ENCODE measurements at places on chromosomes 11 and 22.
A peak's percentile ranks its signal among the peaks of the same experiment; 100 is the strongest.

- DNase-seq = no peak
Observed at GRCh38 chr11:117820071-117820470, 4.5 kb downstream of the FXYD2 start.

DNA sequence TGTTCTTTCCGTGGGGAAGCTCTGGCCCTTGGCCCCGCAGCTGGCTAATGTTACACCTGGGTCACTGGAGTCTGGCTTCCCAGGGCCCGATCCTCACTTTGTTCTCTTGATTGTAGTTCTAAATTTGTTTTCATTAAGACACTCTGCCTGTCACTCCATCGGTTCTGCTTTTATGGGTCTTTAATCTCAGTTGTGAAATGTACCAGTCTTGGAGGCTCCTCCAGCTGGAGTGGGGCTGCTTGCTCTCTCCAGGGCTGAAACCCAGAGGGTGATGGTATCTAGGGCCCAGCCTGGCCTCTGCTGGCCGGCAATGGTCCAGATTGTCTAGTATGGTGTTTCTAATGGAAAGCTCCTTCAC lies 352.9 kb downstream of the TENM4 start:
- peak; percentile 29 for DNase-seq

DNA sequence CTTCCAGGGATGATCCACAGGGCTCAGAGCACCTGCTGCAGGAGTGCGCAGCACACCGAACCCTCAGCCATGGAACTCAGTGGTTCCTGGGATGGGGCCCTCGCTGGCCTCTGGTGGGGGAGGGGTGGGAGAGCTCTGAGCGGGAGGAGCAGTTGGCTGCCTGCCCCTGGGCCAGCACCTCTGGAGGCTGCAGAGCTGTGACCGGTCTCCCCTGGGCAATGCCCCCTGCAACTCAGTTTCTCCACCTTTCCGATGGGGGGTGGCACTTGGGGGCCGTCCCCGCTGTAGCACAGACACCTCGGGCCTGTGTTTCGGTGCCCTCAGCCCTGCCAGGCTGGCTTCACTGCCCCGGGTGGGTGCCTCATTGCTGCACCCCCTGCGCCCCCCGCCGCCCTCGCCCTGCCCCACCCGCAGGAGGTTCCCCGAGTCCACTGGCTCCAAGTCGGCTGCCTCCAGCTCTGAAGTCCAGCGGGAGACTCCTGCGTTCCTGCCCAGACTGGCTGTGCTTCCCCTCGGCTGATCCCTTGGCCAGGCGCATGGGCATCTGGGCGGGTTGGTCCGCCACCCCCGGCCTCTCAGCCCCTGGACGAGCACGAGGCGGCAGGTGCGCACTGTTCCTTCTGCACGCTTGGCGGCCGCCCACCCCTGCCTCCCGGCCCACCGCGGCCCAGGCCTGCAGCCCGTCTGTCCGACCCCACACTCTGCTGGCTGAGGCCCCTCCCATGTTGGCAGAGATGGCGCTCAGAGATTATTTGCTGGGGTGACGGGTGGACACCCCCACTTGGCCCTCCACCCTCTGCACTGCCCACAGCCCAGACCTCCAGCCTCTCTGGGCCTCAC lies 1.8 kb downstream of the MUC6 start:
- no peak for DNase-seq

DNA sequence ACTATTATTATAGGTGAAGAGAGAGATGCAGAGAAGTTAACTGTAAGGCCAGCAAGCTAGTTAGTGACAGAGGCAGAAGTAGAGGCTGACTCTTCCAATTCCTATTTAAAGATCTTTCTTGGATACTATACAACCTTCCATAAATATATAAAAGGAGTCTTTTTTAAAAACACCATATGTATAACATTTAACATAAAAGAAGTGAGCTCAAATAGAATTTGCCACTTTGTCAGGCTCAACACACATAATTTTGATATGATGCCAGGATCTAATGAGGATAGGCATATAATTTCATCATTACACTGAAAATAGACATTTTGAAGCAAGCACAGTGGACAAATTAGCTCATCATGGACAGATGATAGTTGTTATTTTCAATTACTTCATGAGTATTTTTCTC lies 64.1 kb upstream of the MPPED2 start:
- DNase-seq = no peak

- DNase-seq = no peak
Observed at GRCh38 chr11:108906826-108907225, 242.0 kb downstream of the DDX10 start.

GRCh38 chr11:6682591-6682935 lies 577 bp downstream of the MRPL17 start:
- no peak for DNase-seq

DNA sequence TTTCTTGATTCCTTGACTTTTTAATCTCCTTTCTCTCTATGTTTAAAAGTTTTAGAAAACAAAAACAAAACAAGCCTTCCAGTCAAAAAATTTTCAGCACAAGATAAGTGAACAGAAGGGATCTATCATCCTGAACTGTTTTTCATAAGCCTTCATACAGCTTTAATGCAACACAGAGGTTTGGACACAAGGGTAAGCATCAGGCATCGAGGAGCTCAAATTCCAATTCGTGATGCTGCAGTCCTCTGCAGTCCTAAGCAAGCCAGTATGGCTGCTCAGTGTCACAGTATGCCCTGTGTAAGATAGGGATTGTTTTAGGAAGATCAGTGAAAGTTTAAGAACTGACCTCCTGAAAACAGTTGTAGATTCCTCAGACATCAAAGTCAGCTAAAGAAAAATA lies 740.9 kb downstream of the NTM start:
- no peak for DNase-seq

DNA sequence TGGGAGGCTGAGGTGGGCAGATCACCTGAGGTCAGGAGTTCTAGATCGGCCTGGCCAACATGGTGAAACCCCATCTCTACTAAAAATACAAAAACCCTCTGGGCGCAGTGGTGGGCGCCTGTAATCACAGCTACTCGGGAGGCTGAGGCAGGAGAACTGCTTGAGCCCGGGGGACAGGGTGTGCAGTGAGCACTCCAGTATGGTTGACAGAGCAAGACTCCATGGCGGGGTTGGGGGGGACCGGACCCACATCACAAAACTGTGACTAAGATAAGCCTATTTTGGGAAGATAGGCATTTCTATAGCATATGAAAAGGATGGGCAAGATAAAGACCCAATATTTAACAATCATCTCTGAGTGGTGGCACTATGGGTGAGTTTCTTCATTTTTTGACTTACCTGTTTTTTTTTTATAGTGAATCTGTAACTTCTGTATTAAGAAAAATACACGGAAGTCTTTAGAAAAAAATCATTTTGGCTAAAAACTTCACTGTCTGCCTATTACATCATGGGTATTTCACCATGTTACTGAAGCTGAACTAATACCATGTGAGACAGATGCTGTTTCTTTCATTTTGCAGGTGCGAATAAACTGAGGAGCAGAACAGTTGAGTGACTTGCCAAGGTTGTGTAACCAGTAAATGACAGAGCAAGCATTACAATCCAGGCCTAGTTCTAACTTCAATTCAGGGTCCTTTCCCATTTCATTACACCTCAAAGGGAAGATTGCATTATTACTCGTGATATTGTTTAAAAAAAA lies 2.5 kb downstream of the CELF1 start:
- DNase-seq = peak; percentile 10

- DNase-seq = no peak
Observed at GRCh38 chr22:43823353-43823908, 11.3 kb upstream of the EFCAB6 start.

GRCh38 chr11:42762348-42762747 lies 549.4 kb upstream of the API5 start:
- DNase-seq = no peak

DNA sequence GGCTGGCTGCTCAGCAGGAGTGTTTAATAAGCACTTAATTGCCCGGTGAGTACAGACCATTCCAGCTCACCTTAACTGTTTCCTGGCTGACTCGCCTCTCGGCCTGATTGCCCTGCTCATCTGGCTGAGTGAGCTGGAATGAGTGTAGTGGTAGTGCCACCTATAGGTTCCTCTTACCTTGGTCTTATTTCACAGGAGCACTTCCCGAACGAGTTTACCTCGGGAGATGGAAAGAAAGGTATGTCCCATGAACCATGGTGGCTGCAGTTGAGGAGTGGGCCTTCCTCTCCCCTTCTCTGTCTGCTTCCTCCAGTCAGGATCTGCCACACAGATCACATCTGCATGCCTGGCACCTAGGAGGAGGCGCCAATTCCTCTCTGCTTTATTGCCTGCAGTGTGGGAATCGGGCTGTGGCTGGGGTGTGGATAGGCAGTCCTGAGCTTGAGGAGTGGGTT lies 26.7 kb downstream of the UPB1 start:
- peak; percentile 53 for DNase-seq

GRCh38 chr11:67349036-67349435 lies 4.3 kb downstream of the POLD4 start:
- DNase-seq = no peak

- DNase-seq = no peak
Observed at GRCh38 chr22:34414467-34415440, 494.5 kb upstream of the LARGE1 start.

DNA sequence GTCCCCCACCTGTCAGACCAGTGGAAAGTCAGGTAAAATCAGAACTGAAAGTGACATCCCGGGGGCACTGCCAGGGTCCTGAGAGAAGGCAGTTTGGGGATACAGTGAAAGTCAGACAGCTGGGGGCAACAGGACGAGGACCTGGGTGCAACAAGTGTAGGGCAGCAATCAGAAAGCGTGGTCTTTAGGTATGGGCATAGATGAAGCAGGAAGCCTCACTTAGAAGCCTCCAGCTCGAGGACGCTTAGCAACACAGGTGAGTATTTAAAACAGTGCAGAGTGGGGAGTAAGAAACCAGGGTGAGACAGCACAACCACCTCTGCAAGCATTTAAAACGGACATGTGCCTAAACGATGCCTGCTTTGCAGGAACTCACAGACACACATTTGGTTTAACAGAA lies 64.6 kb upstream of the POU2AF1 start:
- no peak for DNase-seq
